ENCODE measurements at places on chromosomes 12 and 14.
A peak's percentile ranks its signal among the peaks of the same experiment; 100 is the strongest.

DNA sequence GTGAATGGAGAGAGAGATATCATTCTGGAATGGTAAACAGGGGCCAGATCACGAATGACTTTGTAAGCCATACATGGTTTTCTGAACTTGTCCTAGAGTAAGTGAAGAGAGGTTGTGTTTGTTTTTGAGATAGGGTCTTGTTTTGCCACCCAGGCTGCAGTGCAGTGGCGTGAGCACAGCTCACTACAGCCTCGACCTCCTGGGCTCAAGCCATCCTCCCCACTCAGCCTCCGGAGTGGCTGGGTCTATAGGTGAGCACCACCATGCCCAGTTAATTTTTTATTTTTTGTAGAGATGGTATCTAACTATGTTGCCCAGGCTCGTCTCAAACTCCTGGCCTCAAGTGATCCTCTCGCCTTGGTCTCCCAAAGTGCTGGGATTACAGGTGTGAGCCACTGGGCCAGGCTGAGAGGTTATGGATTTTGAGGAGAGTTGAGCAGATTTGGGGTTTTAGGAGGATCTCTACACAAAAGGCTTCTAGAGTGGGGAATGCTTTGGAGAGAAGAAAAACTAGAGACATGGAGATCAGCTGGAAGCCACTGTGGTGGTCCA, 19.7 kb upstream of the GPRC5A start:
- DNase-seq, result no peak

DNA sequence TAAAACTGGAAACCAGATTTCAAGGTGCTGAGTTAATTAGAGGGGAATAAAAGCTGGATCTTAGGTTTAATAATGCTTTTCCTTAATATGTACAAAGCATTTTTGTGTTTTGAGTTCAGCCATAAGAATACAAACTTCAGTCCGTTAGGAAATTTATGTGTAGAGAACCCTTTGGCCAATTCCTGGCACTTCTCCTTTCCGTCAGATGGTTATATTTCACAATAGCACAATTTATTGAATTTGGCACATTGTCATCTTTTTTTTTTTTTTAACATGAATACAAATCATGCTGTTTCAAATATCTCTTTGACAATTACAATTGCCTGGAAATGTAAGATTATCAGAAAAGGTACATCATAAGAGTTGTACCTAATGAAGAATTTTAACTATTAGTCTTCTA, 56.2 kb upstream of the DDHD1 start:
- DNase-seq, result no peak

DNA sequence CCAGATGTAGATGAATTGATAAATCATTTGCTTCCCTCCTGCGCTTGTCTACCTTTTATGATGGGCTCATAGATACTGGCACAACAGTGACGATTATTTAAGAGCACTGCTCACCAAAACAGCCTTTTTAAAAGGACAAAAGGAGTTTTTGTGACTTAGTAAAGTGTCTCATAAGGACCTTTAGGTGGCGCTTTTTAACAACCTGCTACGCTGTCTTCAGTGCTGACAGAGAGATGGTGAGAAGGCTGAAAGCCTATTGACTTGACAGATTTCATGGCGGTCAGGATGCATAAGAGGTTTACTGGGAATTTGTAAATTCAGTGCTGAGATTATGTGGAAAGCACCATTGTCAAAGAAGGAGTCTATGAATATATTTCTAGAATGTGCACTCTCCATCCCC, 87.6 kb downstream of the SLC15A5 start:
- no peak for DNase-seq

GRCh38 chr14:52551696-52552062, 626 bp downstream of the TXNDC16 start:
- DNase-seq, result peak; percentile 35

DNA sequence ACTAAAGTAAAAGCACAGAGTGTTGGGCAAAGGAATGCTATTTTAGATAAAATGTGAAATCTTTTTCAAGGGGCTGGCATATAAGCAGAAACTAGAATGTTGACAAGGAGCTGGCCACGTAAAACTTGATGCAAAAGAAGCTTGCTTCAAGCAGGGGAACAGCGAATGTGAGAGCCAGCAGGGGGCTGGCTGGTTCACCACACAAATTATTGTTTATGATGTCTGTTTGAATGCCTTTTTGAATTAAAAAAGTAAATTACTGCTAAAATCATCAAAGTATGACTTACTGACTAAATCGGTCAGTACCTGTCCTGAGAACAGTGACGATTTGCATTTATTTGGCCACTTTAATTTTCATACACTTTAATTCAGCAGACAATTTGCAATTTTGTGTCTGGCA, 38.9 kb upstream of the TMTC2 start:
- no peak for DNase-seq

DNA sequence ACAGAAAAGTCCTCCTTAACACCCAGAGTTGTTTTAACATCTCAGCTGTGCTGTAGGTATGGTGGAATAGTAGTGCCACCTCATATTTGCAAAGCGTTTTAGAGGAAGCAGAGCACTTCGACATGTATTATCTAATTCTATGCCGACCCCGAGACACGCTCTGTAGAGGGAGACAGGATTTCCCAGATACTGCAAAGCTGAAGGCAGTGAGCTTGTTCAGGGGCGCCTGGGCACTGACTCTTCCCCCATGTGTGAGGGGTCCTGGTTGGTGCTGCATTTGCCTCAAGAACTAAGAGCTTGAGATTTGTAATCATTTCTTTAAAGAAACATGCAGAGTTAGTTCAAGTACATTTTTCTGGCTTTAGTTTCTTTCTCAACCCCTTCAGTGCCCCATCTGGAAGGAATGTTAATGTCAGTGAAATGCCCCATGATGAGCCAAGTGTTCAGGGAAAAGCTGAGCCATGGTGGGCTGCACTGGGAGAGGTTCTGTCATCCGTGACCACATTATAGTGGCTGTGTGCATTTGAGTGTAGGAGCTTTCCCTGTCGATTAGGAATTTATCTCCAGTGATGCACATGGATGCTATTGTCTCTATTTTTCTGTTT, 66.3 kb downstream of the MBIP start:
- no peak for DNase-seq

GRCh38 chr14:96297000-96297399, 41.0 kb downstream of the BDKRB1 start:
- no peak for DNase-seq

DNA sequence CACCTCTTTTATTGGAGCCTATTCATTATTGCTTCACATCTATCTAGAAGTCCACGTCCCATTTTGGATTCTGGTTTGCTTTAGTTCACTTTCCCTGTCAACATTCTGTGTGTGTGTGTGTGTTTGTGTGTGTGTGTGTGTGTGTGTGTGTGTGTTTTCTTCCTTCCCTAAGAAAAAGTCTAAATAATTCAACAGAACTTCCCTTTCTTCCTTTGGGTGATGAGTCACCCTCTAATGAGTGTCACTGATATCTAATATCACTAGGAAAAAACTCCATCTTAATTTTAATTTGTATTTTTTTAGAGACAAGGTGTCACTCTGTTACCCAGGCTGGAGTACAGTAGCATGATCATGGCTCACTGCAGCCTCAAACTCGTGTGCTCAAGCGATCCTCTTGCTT, 234.2 kb downstream of the TTC8 start:
- no peak for DNase-seq

DNA sequence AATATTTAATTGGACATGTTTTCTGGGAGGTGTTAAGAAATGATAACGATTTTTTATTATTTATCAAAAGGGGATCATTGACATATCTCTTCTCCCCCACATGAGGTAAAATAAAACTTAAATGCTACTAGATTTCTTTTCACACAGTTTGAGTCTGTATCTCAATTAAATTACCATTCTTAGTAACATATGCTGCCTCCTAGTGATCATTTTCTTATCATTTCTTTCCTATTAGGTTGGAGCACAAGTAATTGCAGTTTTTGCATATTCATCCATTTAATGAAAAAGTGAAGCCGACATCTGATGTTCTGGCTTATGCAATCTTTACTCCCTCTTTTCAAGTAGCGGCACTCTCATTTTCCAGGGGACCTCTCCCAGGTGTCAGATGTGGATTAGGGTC, 24.9 kb downstream of the PUS7L start:
- no peak for DNase-seq

GRCh38 chr14:105887692-105888091, 361.3 kb downstream of the TMEM121 start:
- DNase-seq, result no peak

- no peak for DNase-seq
Measured at GRCh38 chr12:123937707-123938591, 34.7 kb downstream of the CCDC92 start.

- no peak for DNase-seq
Measured at GRCh38 chr14:55053018-55053417, 1.6 kb downstream of the MAPK1IP1L start.

DNA sequence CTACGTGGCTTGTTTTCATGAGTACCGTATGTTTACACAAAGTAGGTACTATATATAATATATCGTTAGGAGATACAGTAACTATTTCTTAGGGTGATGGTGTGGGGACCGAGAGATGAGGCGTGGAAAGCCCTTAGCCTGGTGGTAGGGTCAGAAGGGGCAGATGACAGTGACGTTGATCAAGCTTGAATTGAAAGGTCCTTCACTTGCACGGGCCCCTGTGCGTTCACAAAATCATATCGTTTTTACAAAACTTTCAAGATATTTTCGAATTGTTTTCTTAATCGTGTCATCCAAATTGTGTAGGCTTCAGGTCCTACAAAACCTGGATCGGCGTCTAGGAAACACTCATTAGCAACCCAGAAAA, 881 bp upstream of the SOS2 start:
- DNase-seq, result no peak

- no peak for DNase-seq
Measured at GRCh38 chr12:127690161-127690560, 576.8 kb upstream of the TMEM132C start.

GRCh38 chr14:101155575-101155974, 252.1 kb upstream of the RTL1 start:
- DNase-seq, result no peak

GRCh38 chr14:27410981-27411380, 813.1 kb upstream of the NOVA1 start:
- no peak for DNase-seq

DNA sequence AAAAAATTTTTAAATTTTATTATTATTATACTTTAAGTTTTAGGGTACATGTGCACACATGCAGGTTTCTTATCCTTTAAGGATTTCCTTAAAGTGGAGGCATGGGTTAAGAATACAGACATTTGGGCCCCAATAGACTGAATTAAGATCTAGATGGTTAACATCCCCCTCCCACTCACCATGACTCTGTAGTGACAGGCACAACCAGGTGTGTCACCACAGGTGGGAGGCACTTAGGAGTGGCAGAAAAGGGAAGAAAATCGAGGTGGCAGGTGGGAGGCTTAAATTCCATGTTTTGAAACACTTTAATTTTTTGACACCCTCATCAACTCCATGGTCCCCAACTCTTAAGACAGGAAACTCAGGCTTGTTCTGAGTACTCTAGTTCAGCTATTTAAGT, 37.6 kb upstream of the GRIP1 start:
- DNase-seq, result no peak

DNA sequence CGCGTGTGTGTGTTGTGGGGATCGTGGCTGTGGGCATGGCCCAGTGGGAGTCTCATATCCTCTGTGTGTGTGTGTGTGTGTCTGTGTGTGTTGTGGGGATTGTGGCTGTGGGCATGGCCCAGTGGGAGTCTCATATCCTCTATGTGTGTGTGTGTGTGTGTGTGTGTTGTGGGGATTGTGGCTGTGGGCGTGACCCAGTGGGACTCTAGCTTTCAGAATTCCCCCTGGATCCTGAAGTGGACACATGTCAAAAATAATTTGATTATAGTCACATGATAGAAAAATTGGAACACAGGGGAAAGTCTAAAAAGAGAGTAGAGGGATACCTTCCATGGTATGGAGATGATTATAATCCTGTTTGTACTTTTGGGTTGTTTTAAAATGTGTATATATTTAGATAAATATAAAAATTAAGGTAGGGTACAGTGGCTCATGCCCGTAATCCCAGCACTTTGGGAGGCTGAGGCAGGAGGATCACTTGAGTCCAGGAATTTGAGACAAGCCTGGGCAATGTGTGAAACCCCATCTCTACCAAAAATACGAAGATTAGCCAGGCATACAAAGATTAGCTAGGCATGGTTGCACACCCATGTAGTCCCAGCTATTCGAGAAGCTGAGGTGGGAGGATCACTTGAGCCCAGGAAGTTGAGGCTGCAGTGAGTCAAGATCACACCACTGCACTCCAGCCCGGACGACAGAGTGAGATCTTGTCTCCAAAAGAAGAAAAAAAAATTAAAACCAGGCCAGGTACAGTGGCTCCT, 11.0 kb downstream of the PAPLN start:
- DNase-seq, result no peak

- DNase-seq, result no peak
Measured at GRCh38 chr12:52800259-52800917, 4.5 kb upstream of the KRT3 start.

- DNase-seq, result no peak
Measured at GRCh38 chr14:102866982-102867761, 55.3 kb upstream of the AMN start.

GRCh38 chr12:65891219-65891618, 66.9 kb downstream of the HMGA2 start:
- no peak for DNase-seq

DNA sequence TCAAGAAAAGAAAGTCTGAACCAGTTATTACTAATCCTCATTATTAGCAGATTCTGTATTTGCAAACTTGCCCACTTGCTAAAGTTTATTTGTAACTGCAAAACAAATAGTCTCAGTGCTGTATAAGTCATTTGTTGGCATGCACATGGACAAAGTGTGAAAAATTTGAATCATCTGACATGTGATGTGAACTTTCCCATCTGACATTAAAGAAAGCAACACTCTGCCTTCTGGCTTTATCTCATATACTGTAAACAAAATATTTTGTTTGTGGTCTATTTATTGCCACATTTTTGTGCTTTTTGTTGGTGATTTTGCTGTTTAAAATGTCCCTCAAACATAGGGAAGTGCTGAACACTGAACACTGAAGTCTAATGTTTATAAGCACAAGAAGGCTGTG, 513.8 kb downstream of the RPL10L start:
- DNase-seq, result no peak

DNA sequence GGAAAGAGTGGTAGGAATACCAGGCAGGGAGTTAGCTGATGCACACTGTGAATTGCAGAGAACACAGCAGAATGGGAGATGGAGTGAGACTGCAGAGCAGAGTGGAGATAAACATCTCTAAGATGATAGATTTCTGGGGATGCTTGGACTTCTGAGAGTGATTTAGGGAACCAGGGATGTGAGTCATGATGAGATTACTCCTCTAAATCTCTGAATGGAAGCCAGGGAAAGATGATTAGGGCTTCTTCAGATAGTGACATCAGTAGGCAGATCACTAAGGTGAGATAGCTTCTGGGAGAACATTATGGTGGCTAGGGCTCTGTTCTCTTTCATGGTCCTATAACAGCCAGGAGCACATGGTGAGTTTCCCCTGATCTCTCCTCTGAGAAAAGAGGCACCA, 501.5 kb upstream of the USP15 start:
- DNase-seq, result no peak
